ENCODE measurements at places on chromosomes 7 and 10. TPM values are rescaled to one million over a fixed set of nuclear protein-coding genes. Genes with fewer than 3 reads are reported as not detected.

DNA sequence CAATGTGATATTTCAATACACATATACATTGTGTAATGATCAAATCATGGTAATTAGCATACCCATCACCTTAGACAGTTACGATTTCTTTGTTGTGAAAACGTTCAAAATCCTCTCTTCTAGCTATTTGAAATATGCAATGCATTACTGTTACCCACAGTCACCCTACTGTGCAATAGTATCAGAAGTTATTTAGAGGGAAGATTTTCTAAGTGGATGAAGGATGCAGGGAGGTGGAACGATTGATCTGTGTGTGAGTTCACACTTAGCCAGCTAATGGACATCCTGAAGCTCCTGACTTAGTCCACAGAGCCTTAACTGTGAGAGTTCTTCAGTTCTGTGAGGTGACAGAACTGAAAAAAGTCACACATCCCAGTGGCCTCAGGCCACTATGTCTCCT lies 97.2 kb upstream of the LAMB4 start:
- no peak for DNase-seq

GRCh38 chr7:87784424-87784823 lies 91.7 kb downstream of the SLC25A40 start:
- DNase-seq = no peak

- no peak for DNase-seq
Observed at GRCh38 chr10:20207653-20208052, 391.4 kb downstream of the PLXDC2 start.

SAMD9L gene
- 1.6 TPM for total RNA-seq

DOCK1 gene
- 82.9 TPM for total RNA-seq

STEAP2 gene
- 7.9 TPM for total RNA-seq

Data from lower leg skin (tissue), 4 donors.